ENCODE measurements at places on chromosomes 5 and 9. TPM values are rescaled to one million over a fixed set of nuclear protein-coding genes. Genes with fewer than 3 reads are reported as not detected.

GMCL2 gene
- total RNA-seq, result not detected

FAXDC2 gene
- total RNA-seq, result not detected

ARL15 gene
- 7.0 TPM for total RNA-seq

- DNase-seq, result no peak
Measured at GRCh38 chr5:40396317-40396716, 283.4 kb upstream of the PTGER4 start.

GRCh38 chr5:179840766-179841165 is 17.9 kb downstream of the MRNIP start:
- DNase-seq, result no peak

IL9 gene
- not detected for total RNA-seq

GRCh38 chr5:154647761-154648145 is 107.4 kb upstream of the LARP1 start:
- no peak for DNase-seq

DNA sequence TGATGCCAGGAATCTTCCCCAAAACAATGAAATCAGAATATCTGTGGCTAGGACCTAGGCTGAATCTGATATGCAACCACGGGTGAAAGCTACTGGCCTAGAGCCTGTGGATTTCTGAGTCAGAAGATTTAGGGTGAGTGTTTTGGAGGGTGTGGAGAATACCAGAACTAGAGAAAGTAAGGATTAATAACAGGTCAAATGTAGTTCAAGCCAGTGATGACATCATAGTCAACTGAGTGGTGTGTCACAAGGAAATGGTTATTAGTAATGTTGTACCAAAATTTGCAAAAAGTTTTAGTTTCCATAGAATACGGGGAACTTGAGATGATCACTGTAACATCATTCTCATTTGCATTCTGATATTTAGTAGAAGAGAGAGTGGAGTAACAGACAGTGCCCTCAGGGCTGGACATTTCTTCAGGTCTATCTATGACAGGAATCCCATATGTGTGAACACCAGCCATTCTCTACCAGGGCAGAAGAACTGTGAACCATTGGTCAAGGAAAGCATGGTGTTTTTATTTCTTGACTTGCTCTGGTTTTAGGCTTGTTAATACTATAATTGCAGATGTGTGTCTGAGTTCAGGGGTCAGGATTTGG is 3.7 kb downstream of the GALNT12 start:
- no peak for DNase-seq

FOXD4L5 gene
- total RNA-seq, result 0.10 TPM
